ENCODE measurements at places on chromosomes 11 and 22. TPM values are rescaled to one million over a fixed set of nuclear protein-coding genes. Genes with fewer than 3 reads are reported as not detected.

- DNase-seq = no peak
Observed at GRCh38 chr11:12087075-12088004, 23.1 kb upstream of the MICAL2 start.

- peak; percentile 62 for DNase-seq
Observed at GRCh38 chr11:64000026-64000739, 13.9 kb downstream of the OTUB1 start.

DNA sequence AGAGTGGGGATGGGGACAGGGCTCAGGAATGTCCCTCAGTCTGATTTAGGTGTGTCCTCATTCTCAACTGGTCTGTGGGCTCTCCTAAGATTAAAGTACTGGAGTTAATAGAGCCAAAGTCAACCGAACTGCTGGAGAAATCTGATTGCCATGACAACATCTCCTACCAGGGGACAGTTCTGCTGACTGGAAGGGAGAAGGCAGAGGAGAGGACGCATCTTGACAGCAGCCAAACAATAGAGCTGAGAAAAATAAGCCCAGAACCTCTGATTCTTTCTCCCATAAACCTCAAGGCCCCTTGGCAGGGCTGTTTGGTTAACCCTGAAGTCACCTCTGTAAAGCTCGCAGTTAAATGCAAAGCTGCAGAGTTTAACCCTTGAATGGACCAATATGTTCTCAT lies 2.8 kb downstream of the KCTD14 start:
- DNase-seq = no peak

GRCh38 chr11:27241311-27242122 lies 121.5 kb downstream of the CCDC34 start:
- DNase-seq = no peak

- no peak for DNase-seq
Observed at GRCh38 chr11:87926250-87926970, 248.8 kb downstream of the RAB38 start.

DNA sequence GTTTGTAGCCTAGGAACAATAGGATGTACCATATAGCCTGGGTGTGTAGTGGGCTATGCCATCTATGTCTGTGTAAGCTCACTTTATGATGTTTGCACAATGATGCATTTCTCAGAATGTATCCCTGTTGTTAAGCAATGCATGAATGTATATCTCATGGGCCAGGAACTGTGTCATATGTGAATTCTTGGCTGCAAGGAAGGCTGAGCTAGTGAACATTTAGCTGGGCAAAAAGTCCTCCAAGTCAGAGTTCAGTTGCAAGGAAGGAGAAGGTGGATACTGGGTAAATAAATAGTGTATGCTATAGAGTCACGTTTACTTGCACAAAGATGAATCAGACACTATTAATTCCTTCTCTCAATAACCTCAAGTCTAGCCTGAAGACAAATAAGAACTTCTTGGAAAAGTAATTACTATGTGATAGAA lies 136.1 kb downstream of the EHF start:
- DNase-seq = no peak

NOX4 gene
- polyA plus RNA-seq = 3.9 TPM

GRCh38 chr11:87430821-87431220 lies 393.1 kb downstream of the TMEM135 start:
- no peak for DNase-seq

- DNase-seq = no peak
Observed at GRCh38 chr11:86891036-86891435, 64.2 kb downstream of the FZD4 start.

DNA sequence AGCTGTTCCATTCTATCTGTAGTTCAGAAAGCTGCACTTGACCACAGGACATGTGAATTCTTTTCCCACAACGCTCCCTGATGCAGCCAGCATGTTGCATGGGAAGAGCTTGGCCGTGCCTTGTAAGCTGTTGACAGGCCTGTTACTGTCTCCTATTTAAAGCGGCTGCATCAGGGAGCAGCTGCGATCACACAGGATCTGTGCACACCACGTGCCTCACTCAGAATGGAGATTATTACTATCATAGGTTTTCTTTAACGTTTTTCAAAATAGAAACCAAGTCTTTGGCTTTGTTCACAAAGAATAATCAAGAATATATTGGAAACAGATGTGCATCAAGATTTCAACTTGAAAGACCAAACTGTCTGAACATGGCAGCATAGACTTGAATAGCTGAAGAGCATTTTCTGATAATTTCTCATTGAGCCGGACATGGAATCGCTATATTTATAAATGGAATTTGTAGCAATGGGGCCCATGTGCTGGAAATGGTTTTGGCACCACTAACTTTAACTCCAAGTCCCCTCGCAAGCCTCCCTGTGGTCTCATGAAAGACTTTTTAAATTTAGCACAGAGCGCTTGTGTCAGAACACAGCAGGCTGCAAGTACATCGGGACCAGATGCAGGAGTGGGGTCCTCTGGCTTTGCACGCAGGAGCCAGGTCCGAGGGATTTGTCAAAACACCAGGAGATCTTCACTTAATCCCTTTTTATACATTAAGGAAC lies 40.8 kb upstream of the MYO18B start:
- DNase-seq = no peak

GRCh38 chr22:45127866-45128265 lies 35.9 kb upstream of the NUP50 start:
- DNase-seq = no peak

GRCh38 chr11:17695454-17696441 lies 23.6 kb upstream of the MYOD1 start:
- DNase-seq = no peak

GRCh38 chr11:85758480-85759039 lies 52.4 kb downstream of the SYTL2 start:
- DNase-seq = no peak

DNA sequence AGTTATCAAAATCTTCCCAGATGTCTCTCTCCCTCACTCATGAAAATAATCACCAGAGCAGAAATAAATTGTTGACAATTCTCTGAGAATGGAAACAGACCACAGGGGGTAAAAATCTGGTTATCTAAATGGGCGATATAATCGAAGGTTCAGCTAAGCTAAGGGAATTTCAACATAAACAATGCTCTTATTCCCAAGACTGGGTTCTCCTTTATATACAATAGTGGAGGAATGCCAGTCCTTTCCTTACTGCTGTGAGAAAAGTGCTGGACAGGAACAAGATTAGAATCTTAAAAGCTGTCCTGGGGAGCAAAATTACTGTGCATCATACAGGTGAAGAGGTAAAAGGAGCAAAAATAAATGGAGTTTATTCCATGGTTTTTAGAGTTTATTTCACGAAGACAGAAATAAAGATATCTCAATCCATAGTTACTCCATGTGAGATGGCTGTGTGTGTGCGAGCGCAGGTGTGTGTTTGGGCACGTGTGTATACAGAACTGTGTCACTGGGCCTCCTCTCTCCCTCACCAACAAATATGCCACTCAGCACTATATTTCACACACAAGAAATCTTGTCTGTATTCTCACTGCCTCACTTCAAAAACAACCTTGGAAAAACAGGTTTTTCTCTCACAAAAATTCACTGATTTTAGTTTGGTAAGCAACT lies 385.6 kb downstream of the DCDC1 start:
- no peak for DNase-seq

DNA sequence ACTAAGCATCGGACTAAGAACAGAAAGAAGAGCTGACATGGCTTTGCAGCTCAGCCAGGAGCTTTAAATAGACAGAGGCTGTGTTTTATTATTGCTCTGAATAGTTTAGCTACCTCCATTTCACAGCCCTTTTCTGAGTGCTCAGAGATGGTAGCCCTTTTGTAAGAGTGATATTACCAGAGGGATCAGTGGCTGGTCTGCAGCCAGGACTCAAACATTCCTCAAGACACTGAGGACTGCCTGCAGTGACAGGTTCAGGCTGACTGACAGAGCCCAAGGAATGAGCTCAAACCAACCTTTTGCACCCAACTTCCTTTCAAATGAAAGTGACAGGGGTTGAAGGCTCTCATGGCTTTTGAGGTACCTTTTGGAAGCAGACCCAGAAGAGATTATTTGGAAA lies 189.0 kb downstream of the DDX10 start:
- no peak for DNase-seq

ST14 gene
- 0.90 TPM for polyA plus RNA-seq

DNA sequence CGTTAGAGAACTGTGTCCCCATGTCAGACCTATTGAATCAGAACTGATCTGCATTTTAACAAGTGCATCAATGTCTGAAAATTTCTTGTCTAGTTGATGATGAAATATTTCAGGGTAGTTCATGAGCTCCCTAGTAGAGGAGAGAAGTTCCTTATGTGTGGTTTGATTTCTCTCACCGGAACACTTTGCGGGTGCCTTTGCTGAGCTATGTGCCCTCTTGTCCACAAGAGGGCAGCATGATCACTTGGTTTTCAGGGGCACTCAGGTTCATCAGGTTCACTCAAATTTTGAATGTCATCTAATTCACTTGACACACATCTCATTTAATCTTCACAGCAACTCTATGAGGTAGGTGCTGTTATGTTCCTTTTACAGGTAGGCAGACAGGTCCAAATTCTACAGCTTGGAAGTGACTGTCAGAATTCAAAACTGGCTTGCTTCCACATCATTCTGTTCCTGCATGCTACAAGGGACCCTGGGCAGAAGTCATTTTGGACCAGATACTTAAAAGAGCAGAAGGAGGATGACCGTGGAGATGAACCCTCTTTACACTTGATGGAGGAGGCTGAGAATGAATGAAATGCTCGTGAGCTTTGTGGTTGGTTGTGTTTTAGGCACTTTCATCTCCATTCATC lies 55.6 kb downstream of the P4HA3 start:
- DNase-seq = peak; percentile 58

DNA sequence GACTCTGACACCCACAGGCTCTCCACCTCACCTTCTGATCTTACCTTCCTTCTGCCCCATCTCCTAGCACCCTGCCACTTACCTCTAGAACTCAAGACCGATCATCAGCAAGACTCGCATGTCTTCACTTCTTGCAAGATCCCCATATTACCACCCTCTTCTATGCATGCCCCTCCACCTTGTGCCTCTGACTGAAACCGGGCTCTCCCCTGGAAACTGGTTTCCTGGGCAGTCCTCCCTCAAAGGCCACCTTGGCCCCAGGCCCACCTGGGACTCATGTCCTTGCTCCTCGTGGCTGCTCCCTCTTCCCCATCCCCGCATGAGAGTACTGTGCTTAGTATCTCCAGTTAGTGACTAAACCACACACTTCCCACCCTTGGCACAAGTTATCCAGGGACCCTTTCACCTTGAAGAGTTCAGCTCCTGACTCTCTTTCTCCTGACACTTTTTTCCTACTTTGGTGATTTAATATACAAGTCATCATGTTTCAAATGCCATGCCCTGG lies 136.7 kb downstream of the SPATA19 start:
- no peak for DNase-seq

Measured in ovary (tissue), 10 donors.